Activated CD4-positive, alpha-beta T cell treated with anti-CD3 and anti-CD28 coated beads, Interleukin-2, amount 10 ng/mL, durations not matched to agents 7 days and 5 days (primary cell): ENCODE measurements at places on chromosomes 12 and 14. TPM values are rescaled to one million over a fixed set of nuclear protein-coding genes. Genes with fewer than 3 reads are reported as not detected.

- no peak for DNase-seq
These were observed 136.4 kb downstream of the KIF26A start for GRCh38 chr14:104274806-104275205.

GRCh38 chr14:21039585-21040369, 2.4 kb upstream of the RNASE7 start:
- peak; percentile 32 for DNase-seq

- no peak for DNase-seq
These were observed 56.4 kb downstream of the IFT81 start for GRCh38 chr12:110180591-110181005.

The GPR132 gene
- 46.6 TPM for total RNA-seq

The UBC gene
- 749 TPM for total RNA-seq

The GLIPR1L1 gene
- total RNA-seq = not detected
